AG04450 (cell line): ENCODE measurements at places on chromosomes 1 and 21. TPM values are rescaled to one million over a fixed set of nuclear protein-coding genes. Genes with fewer than 3 reads are reported as not detected.

Gene TMPRSS2
- not detected in 2 replicates for polyA plus RNA-seq

Gene BLACAT1
- 0.06 and 0.07 TPM in 2 replicates for polyA plus RNA-seq

Gene C4BPA
- not detected in 2 replicates for polyA plus RNA-seq

Gene HHIPL2
- 0.04 and 0.30 TPM in 2 replicates for polyA plus RNA-seq

Gene FMO1
- not detected in 2 replicates for polyA plus RNA-seq

Gene KANK4
- polyA plus RNA-seq = not detected in 2 replicates

Gene TMEM52
- polyA plus RNA-seq = 0.30 and 0.53 TPM in 2 replicates

Gene GNAT2
- 0.06 TPM in 1 of 2 replicates, not detected in the other for polyA plus RNA-seq

Gene FAM72C
- 0.79 and 1.0 TPM in 2 replicates for polyA plus RNA-seq

Gene MTX1
- polyA plus RNA-seq = 44.6 and 62.3 TPM in 2 replicates

DNA sequence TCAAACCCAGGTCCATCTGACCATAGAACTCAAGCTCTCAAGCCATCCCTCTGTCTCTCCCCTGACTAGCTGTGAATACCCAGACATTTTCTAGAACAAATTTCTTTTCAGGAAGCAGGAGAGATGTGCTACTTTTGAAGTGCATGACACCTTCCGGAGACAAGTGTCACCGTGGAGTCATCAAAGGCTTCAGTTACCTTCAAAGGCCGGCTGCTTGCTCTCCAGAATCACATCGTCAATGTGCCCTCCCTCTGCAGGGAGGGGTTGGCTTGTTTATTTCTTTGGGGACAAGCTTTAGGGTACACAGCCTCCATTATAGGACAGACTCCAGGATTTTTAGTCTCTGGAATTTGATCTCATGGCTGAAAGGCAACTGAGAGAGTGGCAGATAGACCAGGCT, 37.7 kb upstream of the IGSF21 start:
- no peak for DNase-seq

GRCh38 chr1:98104289-98104688, 183.5 kb upstream of the DPYD start:
- peak; percentile 61 for DNase-seq

GRCh38 chr1:236039740-236040685, 24.9 kb downstream of the NID1 start:
- DNase-seq = peak; percentile 63

DNA sequence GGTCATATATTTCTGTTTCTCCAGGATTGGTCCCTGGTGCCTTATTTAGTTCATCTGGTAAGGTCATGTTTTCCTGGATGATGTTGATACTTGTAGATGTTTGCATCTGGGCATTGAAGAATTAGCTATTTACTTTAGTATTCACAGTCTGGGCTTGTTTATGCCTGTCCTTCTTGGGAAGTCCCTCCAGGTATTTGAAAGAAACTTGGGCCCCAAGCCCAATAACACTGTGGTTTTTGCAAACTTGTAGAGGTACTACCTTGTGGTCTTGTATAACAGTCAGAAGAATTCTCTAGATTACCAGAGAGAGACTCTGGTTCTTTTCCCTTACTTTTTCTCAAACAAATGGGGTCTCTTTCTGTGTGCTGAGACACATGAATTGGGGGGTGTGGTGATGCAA, 251.4 kb upstream of the B3GALT2 start:
- no peak for DNase-seq

GRCh38 chr1:2448098-2448445, 28.0 kb upstream of the PLCH2 start:
- DNase-seq = no peak

DNA sequence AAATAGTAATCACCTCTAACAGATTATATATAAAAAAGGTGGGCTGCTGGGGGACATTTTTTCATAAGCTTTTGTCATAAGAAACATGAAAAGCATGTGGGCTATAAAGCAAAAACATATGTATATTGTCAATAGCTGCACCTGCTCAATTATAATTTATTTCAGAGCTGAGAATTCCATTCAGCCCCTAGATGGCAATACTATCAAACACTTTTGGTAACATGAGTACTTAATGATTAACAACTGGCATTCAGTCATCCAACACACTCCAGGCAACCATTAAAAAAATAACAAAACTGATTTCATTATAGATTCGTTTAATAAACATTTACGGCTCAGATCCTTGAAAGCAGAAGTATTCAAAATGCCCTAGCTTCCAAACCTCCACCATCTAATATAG, 115.1 kb downstream of the KCTD3 start:
- no peak for DNase-seq

DNA sequence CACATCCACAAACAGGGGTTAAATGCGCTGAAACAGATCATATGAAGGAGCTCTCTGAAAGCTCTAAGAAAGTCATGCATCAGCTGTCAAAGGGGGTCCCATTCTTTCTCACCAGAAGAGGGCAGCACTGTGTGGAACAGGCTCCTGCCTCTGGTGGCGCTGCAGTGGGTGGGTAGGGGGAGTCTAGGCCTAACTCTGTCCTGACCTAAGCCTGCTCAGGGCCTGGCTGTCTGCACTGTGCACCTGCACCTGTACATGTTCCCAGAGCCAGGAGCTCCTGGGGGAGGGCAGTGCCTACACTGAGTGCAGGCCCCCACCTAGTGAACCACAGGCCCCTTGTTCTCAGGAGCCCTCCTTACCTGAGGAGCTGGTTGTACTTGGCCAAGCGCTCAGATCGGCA, 16.0 kb downstream of the ENO1 start:
- DNase-seq = no peak

GRCh38 chr1:113930499-113931161, 1.5 kb downstream of the HIPK1 start:
- no peak for DNase-seq

- no peak for DNase-seq
Observed at GRCh38 chr1:36652011-36652410, 169.3 kb upstream of the CSF3R start.

DNA sequence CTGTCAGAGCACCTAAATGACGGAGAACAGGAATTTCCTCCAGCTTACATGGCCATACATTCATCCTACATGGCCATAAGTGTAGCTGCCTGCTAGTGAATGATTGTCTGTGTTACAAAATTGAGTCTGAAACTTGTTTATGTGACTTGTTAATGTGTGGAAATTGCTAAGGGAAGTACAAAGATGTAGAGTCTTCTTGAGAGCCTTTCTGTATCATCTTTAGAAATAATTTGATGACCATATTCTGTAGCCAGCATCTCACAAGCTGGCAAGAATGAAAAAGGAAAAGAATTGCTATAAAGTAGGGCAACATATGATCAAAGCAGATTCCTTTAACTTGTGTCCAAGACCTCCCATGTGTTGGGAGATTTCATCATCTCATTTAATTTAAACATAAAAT, 339.2 kb upstream of the LRRC7 start:
- DNase-seq = no peak

DNA sequence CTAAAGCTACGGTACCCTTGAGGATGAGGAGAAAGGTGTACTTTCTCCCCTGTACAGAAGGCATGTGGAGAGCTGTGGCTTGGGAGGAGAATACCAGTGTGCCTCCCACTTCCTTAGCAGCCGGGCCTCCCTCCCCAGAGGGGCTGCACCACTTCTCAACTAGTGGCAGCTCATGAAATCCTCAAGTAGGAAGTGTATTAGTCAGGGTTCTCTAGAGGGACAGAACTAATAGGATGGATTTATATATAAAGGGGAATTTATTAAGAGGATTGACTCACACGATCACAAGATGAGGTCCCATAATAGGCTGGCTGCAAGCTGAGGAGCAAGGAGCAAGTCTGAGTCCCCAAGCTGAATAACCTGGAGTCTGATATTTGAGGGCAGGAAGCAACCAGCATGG, 53.1 kb upstream of the PPP2R5A start:
- DNase-seq = no peak

DNA sequence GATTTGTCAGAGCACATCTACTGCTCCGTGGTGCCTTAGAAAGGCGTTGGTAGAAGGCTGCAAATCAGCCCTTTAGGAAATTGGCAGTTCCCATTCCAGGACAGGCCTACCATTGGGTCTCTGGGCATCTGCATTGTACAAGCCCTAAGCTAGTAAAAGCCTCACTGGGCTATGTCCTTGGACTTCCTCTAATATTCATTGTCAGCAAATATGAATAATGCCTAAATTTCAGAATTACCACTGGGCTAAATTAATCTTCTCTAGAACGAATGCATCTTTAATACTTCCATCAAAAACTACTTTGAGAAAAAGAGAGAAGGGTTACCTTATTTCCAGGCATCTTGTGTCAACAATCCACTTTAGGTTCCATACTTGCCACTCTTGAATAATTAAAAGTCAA, 41.5 kb upstream of the ATP1A1 start:
- DNase-seq = no peak

- DNase-seq = no peak
Observed at GRCh38 chr1:243628476-243628907, 221.6 kb downstream of the AKT3 start.

- no peak for DNase-seq
Observed at GRCh38 chr1:2474104-2474844, 1.8 kb upstream of the PLCH2 start.

DNA sequence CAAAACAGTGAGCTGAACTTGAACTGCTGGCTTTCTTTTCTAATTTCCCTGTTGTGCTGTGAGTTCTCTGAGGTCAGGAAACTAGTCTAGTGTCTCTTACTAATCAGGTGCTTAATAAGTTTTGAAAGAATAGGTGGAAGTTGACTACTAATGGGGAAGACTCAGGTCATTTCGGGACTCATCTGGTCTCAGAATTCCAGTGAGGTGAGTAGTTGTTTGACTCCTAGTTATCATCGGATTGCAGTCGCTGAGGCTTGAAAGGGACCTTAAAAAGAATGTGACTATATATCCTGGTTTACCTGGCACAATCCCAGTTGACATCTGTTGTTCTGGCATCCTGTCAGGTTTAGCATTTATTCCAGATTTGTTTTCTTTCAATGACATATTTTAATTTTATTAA, 81.4 kb upstream of the SPAG17 start:
- DNase-seq = no peak

DNA sequence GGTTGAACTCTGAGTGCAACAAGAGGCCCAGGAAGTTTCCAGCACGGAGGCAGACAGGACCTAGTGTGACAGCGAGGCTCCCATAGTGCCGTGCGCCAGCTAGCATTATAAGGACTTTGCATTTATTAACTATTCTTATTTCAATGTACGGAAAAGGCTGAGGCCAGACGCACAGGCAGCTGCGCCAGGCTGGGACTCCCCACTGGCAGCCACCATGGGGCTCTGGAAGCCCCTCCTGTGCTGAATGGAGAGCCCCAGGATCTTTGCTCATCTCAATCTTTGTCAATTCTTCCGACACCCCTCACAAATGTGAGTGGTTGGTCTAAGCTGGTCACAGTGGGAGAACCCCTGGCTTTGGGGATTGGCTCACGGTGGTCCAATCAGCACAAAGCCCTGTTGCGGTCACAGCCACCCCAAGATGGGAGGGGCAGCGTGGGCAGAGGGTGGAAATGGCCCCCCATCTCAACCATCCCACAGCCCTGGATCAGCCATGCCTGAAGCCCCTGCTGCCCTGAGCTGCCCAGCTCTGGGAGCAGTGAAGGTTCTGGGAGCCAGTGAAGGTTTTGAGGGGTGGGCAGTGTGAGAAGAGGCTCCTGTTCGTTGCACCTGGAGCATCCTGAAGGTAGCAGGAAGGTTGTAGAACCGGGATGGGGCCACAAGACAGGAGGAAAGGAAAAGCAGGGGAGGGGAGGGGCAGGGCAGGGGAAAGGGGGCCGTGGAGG, 59.5 kb upstream of the ADARB1 start:
- DNase-seq = no peak

DNA sequence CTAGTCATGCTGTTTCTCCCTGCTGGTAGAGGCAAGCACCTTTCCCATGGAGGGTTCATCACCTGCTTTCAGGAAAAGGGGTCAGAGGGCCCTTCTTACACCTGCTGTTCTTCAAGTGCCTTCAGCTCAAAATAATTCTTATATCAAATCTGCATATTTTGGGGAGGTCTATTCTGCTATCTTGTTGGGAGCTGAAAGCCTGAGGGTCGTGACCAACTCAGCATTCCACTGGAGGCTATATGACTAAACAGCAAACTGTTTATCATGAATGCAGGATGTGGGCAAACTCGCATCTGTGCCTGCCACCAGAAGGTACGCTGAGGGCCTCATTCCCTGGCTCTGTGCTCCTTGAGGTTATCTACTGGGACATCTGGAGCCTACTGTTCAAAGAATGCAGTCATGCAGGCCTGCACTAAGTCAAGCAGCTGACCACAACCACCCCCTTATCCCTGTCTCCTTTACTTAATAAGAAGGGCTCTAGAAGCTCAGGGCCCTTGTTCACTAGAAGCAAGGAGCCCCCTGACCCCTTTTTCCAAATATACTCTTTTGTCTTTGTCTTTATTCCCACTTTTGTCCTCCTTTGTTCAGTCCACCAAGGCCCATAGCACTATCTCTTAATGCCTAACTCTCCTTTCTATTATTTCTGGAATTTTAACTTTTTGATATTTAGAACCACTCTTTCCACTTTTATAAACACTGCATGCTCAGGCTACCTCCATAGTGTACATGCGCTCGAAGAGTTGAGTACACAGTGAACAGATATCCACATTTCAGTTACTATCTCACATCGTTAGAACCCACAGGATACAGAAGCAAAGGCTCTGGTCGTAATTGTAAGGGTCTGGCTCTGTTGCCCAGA, 4.5 kb upstream of the TRIM17 start:
- DNase-seq = no peak

- no peak for DNase-seq
Observed at GRCh38 chr1:246383239-246383589, 123.9 kb downstream of the SMYD3 start.

GRCh38 chr1:177228693-177229065, 57.9 kb downstream of the BRINP2 start:
- DNase-seq = no peak

DNA sequence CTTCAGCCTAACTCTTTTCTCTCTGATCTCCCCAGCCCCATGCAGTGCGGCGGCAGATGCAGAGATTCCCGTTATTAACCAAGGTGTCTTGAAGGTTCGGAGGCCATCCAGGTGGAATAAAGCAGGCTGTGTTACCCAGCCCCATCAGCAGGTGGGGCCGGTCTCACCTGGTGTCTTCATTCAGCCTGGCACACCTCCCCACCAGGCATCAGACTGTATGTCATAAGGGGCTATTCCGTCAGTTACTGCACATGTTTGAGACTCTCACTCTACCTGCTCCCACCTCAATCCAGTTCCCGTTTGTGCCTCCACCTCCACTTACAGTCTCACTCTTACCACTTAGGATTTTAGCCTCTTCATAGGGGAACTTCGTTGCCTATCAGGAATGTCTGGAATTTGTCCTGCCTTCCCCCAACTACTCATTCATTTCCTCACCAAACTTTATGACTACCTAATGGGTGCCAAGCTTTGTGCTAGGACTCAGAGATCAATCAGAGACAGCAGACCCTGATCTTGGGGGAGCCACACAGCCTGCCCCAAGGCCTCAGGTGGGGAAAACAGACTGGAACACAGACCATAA, 170.2 kb downstream of the PLPP3 start:
- no peak for DNase-seq

GRCh38 chr1:28172713-28173150, 3.8 kb downstream of the PTAFR start:
- no peak for DNase-seq
